ENCODE measurements at places on chromosomes 2 and 18.
A peak's percentile ranks its signal among the peaks of the same experiment; 100 is the strongest.

DNA sequence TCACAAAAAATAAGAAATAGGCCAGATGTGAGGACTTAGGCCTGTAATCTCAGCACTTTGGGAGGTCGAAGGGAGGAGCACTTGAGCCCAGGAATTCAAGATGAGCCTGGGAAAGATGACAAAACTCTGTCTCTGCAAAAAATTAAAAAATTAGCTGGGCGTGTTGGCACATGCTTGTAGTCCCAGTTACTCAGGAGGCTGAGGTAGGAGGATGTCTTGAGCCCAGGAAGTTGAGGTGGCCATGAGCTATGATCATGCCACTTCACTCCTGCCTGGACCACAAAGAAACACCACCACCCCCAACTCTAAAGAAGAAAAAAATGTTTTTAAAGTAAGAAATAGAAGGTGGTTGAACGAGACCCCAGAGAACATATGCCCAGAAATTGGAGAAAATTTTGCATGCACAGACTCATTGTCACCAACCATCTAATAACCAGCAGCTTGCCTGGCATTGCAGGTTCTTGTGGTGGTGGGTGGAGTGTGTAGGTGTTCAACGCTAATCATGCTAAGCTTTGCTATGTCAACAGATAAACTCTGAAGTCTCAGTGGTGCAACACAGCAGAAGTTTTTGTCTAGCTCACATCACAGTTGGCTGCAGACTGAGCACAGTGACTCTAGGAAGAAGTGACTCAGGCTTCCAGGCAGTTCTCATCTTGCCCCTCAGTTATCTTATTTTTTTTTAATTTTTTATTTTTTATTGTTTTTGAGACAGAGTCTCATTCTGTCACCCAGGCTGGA is 18.6 kb downstream of the ARL4C start:
- DNase-seq = no peak

DNA sequence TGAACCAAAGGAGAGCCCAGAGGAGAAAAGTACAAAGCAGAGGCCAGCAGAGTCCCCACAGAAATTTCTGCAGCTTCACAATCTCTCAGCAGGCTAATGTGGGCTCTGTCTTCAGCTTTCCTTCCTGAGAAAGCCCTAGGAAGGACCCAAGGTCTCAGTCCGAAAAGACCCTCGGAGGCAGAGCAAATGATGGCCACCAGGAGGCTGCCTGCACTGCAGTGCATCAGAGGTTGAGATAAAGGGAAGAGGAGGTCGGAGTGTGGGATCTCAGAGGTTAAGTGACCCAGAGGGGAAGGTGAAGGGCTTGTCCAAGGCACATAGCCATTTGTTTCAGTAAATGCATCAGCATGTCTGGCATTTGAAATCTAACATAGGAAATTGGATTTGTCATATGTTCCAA is 299.1 kb upstream of the SLC14A2 start:
- no peak for DNase-seq

GRCh38 chr18:48896875-48897511 is 53.8 kb downstream of the SMAD7 start:
- DNase-seq = no peak

DNA sequence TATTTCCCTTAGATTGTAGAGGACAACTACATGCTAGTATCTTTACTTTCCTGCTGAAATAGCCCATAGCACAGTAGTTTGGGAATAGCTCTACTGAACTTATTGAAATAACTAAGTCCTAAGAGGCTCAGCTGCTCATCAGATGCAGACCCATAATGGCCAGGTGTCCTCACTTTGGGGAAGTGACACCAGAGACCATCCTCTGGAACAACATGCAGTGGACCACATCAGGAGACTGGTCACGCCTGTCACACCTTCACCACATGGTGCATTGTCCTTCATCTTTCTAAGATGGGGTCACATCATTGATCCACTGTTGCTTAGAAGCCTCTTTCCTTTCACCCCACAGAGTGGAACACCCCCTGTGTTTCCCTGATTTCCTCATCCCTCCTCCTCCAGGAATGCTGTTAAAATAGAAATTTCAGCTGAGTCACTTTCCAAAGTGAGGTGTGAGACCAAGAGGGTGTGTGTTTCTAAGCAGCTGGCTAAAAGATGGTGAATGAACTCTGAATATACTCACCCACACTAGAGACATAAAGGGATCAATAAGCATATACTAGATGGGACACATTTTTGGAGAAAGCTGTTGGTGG is 215.2 kb upstream of the LRRTM1 start:
- no peak for DNase-seq

- DNase-seq = no peak
Measured at GRCh38 chr18:11994336-11994702, 13.0 kb downstream of the IMPA2 start.

- no peak for DNase-seq
Measured at GRCh38 chr2:110931648-110932047, 189.1 kb upstream of the BCL2L11 start.

DNA sequence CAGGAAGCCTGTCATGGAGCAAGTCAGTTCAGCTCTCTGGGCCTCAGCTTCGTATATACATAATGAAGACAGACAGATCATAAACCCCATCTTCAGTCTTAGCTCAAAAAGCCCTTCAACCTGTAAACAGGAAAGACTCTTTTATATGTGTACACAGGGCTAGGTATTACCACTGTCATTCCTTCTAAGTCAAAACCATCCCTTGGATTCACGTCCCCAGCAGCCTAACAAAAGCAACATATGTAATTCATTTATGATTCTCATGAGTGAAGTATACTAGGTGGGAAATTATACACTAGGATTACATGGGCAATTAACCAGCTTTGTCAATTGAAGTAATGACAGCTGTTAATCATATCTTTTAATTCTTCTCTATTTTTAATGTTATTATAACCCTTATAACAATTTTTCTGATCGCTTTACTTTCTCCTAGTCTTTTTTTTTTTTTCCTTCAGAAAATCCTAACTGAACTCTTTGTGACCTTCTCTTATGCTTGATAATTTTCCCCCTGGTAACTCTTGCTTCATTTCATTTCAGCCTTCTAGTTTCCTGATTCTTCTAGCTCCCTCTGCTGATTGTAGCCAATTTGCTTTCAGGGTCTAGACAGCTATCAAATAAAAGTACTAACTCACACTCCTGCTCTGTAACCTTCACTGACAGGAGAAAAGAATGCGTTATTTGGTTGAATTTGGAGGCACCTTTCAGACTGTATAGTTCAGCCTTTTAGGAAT is 99.7 kb downstream of the RBM43 start:
- DNase-seq = no peak

DNA sequence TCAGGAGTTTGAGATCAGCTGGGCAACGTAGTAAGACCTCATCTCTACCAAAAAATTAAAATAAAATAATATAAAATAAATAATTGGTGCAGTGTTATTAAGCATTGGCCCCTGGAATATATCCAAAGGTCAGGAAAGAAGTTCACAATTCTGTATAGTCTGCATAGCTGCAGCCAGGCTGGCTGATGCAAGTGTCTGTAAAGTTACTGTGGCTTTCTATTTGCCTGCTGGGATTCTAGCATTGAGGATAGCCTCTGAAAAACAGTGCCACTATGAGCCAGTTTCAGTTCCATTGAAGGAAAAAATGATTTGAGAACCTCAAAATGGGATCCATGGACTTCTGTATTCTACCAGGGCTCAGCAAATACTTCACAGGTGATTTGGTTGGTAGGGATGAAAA is 208.6 kb downstream of the PARD3B start:
- DNase-seq = no peak

DNA sequence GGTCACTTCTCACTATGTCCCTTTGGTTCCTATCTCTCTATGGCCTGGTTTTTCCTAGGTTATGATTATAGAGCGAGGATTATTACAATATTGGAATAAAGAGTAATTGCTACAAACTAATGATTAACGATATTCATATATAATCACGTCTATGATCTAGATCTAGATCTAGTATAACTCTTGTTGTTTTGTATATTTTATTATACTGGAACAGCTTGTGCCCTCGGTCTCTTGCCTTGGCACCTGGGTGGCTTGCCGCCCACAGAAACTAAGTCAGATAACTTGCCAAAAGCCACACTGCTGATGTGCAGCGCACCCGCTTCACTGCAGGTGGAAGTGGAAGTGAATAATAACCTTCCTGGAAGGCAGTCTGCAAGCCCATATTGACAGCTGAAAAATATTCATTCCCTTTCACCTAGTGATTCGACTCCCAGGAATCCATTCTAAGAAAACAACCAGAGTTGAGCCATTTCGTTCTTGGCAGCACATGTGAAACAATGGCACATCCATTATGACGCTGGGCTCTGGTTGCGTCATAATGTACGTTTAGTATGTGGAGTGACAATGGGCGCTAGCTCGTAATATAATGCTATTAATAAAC is 725 bp upstream of the ANKRD53 start:
- peak; percentile 40 for DNase-seq

DNA sequence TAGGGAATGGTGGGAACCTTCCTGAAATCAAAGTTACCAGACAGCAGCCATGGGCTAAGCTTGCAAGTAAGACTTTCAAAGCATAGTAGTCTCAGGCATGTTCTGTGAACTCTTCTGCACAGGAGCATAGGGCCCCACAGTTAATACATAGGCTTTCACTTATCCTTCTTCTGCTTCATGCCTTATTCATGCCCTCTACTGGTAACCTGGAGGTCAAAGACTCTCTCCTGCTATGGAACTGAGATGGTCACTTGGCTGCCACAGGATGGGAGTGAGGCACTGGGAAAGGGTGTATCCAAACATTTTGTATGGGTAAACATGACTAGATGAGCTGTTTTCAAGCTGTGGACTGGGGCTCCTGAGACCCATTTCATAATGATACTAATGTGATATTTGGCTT is 49.1 kb upstream of the ZNF638 start:
- no peak for DNase-seq

DNA sequence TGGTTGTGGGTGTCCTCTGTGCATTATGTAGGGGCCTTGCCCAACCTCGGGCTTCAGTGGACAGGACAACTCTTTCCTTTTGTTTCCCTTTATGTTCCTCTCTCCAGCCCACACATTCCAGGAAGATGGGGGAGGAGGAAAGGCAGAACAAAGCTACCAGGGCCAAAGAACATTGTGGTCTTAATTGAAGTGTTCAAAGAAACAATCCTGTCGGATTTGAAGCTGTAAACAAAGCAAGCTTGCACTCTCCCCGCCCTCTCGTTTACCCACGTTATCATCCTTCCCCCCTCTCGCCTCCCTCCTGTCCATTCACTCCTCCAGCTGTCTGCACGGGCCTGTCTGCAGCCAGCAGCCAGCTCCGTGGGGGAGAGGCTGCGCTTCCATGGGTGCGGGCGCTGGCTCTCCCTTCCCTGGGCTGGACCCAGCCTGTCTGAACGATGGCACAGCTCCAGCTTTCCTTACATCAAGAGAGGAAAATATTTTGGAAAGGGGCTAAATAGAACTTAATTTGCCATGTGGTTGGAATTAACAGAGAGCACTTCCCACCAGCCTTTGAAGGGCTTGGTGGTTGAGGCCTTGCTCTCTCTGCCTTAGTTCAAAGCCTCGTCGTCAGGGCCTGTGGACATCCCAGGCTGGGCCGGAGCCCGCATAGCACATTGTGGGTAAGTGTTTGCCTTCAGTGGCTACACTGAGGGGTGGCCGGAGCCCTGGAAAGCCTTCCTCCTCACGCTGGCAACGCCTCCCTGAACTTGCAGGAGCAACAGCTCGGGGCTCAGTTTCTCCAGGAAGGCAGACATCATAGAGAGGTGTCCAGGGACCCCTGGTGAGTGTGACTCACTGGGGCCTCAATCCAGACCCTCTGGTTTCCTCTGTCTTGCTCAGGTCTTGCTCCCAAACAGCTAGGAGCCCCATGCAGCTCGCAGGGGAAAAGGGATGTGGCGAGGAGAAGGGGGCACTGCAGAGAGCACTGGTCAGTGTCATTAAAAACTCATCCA is 60.6 kb upstream of the HS6ST1 start:
- DNase-seq = no peak

- DNase-seq = no peak
Measured at GRCh38 chr18:68555879-68556301, 159.0 kb downstream of the TMX3 start.

DNA sequence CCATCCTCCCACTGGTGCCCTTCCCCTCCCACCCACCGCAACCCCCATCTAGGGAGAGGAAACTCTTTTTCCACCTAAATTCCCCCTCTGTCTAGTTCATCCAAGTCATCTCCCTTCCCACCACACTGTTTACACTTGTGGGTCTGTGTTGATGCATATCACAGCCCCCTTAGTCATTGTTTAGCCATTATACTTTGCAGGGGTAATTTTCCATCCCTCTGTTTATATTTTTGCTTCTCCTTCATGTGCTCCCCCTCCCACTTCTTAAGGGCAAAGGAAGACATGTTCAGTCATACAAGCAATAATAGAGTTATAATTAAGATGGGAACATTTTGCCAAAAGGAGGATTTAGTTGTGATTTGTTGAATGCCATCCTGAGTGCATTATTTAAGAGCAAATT is 187.8 kb upstream of the TNP1 start:
- DNase-seq = no peak

- DNase-seq = no peak
Measured at GRCh38 chr2:239330836-239331235, 70.0 kb downstream of the HDAC4 start.

GRCh38 chr18:79644666-79645057 is 34.9 kb upstream of the CTDP1 start:
- no peak for DNase-seq

- no peak for DNase-seq
Measured at GRCh38 chr2:43005245-43005974, 213.0 kb upstream of the HAAO start.

DNA sequence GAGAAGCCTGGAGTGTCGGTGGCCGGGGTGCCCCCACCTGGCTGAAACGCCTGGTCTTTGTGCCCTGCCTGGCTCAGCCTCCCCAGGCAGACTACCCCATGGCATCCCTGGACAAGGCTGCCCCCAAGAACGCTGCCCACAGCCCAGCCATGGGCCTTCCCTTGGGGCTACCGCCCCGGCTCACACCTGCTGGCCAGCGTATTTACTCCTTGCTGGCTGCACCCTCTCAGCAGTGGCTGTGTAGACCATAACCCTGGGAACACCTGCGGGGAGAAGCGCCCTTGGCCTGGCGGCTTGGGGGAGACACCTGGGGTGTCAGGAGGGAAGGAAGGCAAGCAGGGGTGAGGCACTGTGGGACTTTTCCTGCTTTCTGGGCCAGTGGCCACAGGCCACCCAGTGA is 17.3 kb downstream of the CAPN10 start:
- DNase-seq = no peak

DNA sequence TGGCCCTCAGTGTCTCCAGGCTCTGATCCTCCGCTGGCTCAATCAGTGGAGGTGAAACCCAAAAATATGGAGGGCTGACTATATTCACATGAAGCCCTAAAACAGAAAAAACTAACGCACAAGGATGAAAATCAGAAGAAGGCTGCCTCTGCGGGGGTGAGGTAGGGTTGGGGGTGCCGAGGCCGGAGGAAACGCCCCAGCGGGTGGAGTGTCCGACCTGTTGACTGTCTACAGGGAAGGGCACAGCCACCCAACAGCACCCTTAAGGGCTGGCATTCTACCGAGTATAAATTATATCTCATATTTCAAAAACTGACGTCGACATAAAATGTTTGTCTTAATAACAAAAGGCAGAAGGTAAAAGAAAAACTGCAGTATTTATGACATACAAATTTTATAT is 223.5 kb downstream of the HDAC4 start:
- no peak for DNase-seq

- DNase-seq = no peak
Measured at GRCh38 chr2:88088999-88089398, 21.4 kb downstream of the SMYD1 start.
